Endodermal cell (in vitro differentiated cells): ENCODE measurements at places on chromosomes 3 and 15. TPM values are rescaled to one million over a fixed set of nuclear protein-coding genes. Genes with fewer than 3 reads are reported as not detected.

- H3K4me1 ChIP-seq, result no peaks in the 10 kb centered on the region
- no peak overlapping the region for H3K27ac ChIP-seq
- DNase-seq, result no peak
These were observed 21.8 kb upstream of the MUSTN1 start for GRCh38 chr3:52856666-52857065.

DNA sequence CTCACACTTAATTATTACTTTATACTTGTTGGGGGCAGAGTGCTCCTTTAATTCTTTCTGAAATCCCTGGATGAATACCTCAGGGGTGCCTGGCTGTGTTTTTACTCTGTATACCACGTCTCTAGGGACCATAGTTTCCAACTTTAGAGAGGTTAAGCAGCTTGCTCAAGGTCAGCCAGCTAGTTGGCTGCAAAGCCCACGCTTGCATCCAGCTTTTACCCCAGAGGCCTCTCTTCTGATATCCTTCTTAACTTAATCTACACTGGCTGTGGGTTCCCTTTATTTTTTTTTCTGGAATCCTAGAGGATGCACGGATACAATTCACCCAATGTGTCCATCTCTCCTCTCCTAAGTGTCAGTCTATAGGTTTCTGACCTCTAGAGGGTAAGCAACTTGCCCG lies 1.4 kb downstream of the PDZRN3 start:
- DNase-seq, result no peak
- peaks cover 27% of the 10 kb centered on the region for H3K27me3 ChIP-seq
- H3K27ac ChIP-seq, result no peak overlapping the region
- H3K4me1 ChIP-seq, result peaks cover 7% of the 10 kb centered on the region

GRCh38 chr3:145219355-145220235 lies 941.4 kb downstream of the PLOD2 start:
- no peak for DNase-seq
- H3K4me1 ChIP-seq, result peaks cover 2% of the 10 kb centered on the region
- H3K27ac ChIP-seq, result no peak overlapping the region
- no peaks in the 10 kb centered on the region for H3K36me3 ChIP-seq
- no peak overlapping the region for H3K4me3 ChIP-seq
- H3K27me3 ChIP-seq, result no peaks in the 10 kb centered on the region

- no peak for DNase-seq
- H3K4me1 ChIP-seq, result no peaks in the 10 kb centered on the region
- peaks cover 72% of the 10 kb centered on the region for H3K36me3 ChIP-seq
- no peak overlapping the region for H3K4me3 ChIP-seq
These were observed 94.3 kb downstream of the XRN1 start for GRCh38 chr3:142353571-142353970.

DNA sequence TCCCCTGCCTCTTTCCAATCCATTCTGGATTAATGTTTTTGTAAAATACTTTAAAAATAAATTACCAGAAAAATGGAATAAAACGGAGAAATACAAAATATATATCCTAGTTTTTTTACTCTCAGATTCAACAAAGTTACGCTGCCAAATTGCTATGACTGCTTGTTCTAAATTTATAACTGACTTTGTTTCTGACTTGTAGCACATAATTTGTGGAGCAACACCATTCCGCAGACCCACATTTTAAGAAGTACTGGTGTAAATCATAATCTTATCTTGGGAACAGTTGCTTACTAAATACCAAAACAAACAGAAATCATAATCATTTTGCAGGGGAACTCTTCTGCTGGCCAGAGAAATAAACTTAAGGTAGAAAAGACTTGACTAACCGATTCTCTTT lies 339.4 kb upstream of the CBLB start:
- H3K27ac ChIP-seq, result no peak overlapping the region
- no peaks in the 10 kb centered on the region for H3K27me3 ChIP-seq
- no peaks in the 10 kb centered on the region for H3K4me1 ChIP-seq
- H3K36me3 ChIP-seq, result no peaks in the 10 kb centered on the region
- DNase-seq, result no peak

CYP1A1 gene
- 0.31 TPM in 1 of 3 replicates, not detected in the others for total RNA-seq

CDCP1 gene
- 6.6 to 13.5 TPM (median 13.1 TPM) in 3 replicates for total RNA-seq

LRTM1 gene
- not detected in 2 replicates for total RNA-seq
